ENCODE measurements at places on chromosomes 7 and 10. TPM values are rescaled to one million over a fixed set of nuclear protein-coding genes. Genes with fewer than 3 reads are reported as not detected.

ECHDC3 gene
- 50.2 TPM for total RNA-seq

DNAJC12 gene
- total RNA-seq, result 50.7 TPM

DNA sequence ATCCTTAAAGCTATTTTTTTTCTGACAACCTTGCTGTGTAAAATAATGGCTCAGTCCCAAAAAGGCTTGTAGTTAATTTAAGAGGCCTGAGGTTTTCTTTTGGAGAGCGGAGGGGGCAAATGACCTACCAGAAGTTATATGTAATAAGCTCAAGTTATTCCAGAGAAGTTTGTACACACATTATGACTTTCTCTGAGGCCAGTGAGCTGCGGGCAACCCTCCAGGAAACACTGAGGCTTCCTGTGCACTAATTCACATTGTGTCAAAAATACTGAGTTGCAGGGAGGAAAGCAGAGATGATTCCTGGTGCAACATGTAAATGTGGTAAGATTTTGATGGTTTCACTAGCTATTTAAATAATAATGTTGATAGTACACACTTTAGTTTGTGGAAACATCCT is 188.6 kb downstream of the DIP2C start:
- no peaks in the 10 kb centered on the region for H3K36me3 ChIP-seq
- H3K27ac ChIP-seq, result no peak overlapping the region

GRCh38 chr10:110893559-110894179 is 21.9 kb downstream of the PDCD4 start:
- no peaks in the 10 kb centered on the region for H3K27me3 ChIP-seq
- no peaks in the 10 kb centered on the region for H3K4me1 ChIP-seq
- H3K4me3 ChIP-seq, result no peak overlapping the region
- no peak for DNase-seq
- H3K36me3 ChIP-seq, result no peaks in the 10 kb centered on the region
- no peak overlapping the region for H3K27ac ChIP-seq

AUTS2 gene
- total RNA-seq, result 15.1 TPM

DNA sequence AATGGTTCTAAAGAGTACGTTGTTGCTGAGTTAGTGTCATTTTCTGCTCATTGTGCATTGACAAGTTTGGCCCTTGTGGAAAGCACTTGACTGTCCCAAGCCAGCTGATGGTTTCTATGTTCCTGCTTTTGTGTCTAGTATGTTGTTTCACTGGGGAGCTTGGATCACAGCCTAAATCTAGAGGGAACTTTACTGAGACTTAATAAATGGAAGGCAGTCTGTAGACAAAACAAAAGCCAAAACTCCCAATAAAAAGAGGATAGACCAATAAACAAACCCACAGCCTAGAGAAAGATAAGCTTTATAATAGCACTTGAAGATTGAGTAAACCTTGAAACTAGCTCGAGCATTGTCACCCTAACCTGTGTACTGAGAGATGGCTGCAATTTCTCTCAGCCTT is 196.8 kb downstream of the ADRA2A start:
- peaks cover 3% of the 10 kb centered on the region for H3K4me1 ChIP-seq
- no peaks in the 10 kb centered on the region for H3K27me3 ChIP-seq
- no peak overlapping the region for H3K27ac ChIP-seq
- H3K4me3 ChIP-seq, result no peak overlapping the region

- no peak overlapping the region for H3K4me3 ChIP-seq
- no peaks in the 10 kb centered on the region for H3K4me1 ChIP-seq
- H3K27ac ChIP-seq, result no peak overlapping the region
- DNase-seq, result no peak
- H3K27me3 ChIP-seq, result no peaks in the 10 kb centered on the region
Observed at GRCh38 chr7:105940109-105940508, 23.0 kb upstream of the CDHR3 start.

OR2A1 gene
- 0.20 TPM for total RNA-seq

- DNase-seq, result no peak
- H3K4me1 ChIP-seq, result no peaks in the 10 kb centered on the region
- H3K27ac ChIP-seq, result no peak overlapping the region
- H3K27me3 ChIP-seq, result no peaks in the 10 kb centered on the region
- no peak overlapping the region for H3K4me3 ChIP-seq
- no peaks in the 10 kb centered on the region for H3K36me3 ChIP-seq
Observed at GRCh38 chr7:8105449-8106095, 137.0 kb downstream of the GLCCI1 start.

PHTF2 gene
- 13.2 TPM for total RNA-seq

GRCh38 chr10:124529661-124530214 is 68.1 kb downstream of the LHPP start:
- no peaks in the 10 kb centered on the region for H3K27me3 ChIP-seq
- H3K4me1 ChIP-seq, result peaks cover 23% of the 10 kb centered on the region
- H3K36me3 ChIP-seq, result no peaks in the 10 kb centered on the region
- DNase-seq, result no peak
- H3K27ac ChIP-seq, result no peak overlapping the region

DNA sequence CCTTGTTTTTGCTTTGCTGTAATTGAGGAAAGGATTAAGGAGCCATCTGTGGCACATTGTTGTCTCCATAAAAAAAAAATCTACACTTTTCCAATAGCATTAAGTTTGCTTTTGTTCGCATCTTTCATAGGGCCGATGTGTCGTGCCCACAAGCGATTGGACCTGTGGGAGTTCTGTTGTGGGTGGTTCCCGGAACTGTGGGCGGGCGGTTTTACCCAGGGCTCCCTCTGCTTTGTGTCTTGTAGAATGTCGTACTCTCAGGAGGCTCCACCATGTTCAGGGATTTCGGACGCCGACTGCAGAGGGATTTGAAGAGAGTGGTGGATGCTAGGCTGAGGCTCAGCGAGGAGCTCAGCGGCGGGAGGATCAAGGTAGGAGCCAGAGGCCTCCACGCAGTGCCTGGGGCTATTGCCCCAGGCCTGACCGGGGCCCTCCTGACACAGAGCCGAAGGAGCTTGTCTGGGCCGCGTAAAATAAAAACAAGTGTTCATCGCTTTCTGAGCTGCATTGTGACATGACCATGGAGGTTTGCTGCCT is 92.4 kb downstream of the ACTR3B start:
- no peaks in the 10 kb centered on the region for H3K36me3 ChIP-seq
- no peaks in the 10 kb centered on the region for H3K27me3 ChIP-seq
- H3K27ac ChIP-seq, result no peak overlapping the region
- DNase-seq, result no peak
- no peak overlapping the region for H3K4me3 ChIP-seq

PIK3CG gene
- total RNA-seq, result 1.3 TPM

ADCYAP1R1 gene
- total RNA-seq, result 14.3 TPM

CCDC7 gene
- 16.6 TPM for total RNA-seq

GRCh38 chr7:151011097-151011409 is 13.2 kb downstream of the ATG9B start:
- no peak for DNase-seq
- H3K4me3 ChIP-seq, result no peak overlapping the region
- H3K36me3 ChIP-seq, result no peaks in the 10 kb centered on the region
- no peak overlapping the region for H3K27ac ChIP-seq
- peaks cover 15% of the 10 kb centered on the region for H3K27me3 ChIP-seq

STRIP2 gene
- total RNA-seq, result 2.8 TPM

ITGB8 gene
- total RNA-seq, result 12.0 TPM

SFMBT2 gene
- 14.6 TPM for total RNA-seq

DNA sequence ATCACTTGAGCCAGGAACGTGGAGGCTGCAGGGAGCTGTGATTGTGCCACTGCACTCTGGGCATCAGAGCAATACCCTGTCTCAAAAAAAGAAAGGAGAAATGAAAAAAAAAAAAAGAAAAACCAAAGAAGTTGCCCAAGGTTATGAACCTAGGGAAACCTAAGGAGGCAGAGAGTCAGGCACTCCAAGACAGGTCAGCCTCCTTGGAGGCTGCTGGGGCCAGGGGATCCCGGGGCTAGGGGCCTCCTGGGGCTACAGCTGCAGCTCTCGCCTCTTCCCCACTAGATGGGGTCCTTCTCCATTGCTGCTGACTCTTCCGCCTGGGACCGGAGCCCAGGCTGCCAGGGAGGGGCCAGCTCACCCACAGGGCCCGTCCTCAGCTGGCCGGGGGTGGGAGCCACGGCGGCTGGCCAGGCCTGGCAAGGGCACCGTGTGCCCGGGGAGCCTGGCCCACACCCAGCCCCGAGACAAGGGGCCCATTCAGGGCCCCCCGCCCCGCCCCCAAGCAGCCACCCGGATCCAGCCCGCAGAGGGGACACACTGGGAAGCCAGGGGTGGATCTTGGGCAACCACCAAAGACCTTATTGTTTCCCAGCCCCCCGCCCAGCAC is 1.7 kb upstream of the SPACDR start:
- no peak overlapping the region for H3K4me3 ChIP-seq
- no peaks in the 10 kb centered on the region for H3K36me3 ChIP-seq
- DNase-seq, result peak; percentile 90
- no peaks in the 10 kb centered on the region for H3K27me3 ChIP-seq

- H3K4me1 ChIP-seq, result peaks cover 32% of the 10 kb centered on the region
- H3K4me3 ChIP-seq, result peak overlapping the region; percentile 96
- no peak overlapping the region for H3K27ac ChIP-seq
- H3K36me3 ChIP-seq, result no peaks in the 10 kb centered on the region
Observed at GRCh38 chr10:102419269-102420180, 940 bp upstream of the PSD start.

HUS1 gene
- 22.5 TPM for total RNA-seq

GRCh38 chr10:28678687-28679457 is 1.6 kb downstream of the BAMBI start:
- H3K27ac ChIP-seq, result no peak overlapping the region
- H3K4me3 ChIP-seq, result peak overlapping the region; percentile 49
- H3K36me3 ChIP-seq, result peaks cover 11% of the 10 kb centered on the region
- no peak for DNase-seq

GRCh38 chr7:15566476-15566875 is 4.7 kb upstream of the AGMO start:
- no peaks in the 10 kb centered on the region for H3K36me3 ChIP-seq
- DNase-seq, result no peak
- H3K27ac ChIP-seq, result no peak overlapping the region
- H3K4me3 ChIP-seq, result no peak overlapping the region

- no peak overlapping the region for H3K4me3 ChIP-seq
Observed at GRCh38 chr10:117689566-117689965, 147.0 kb downstream of the EMX2 start.

GRCh38 chr10:131113165-131113564 is 198.4 kb downstream of the TCERG1L start:
- H3K4me3 ChIP-seq, result no peak overlapping the region
- no peaks in the 10 kb centered on the region for H3K36me3 ChIP-seq
- no peak overlapping the region for H3K27ac ChIP-seq
- no peaks in the 10 kb centered on the region for H3K27me3 ChIP-seq
- DNase-seq, result no peak

DNA sequence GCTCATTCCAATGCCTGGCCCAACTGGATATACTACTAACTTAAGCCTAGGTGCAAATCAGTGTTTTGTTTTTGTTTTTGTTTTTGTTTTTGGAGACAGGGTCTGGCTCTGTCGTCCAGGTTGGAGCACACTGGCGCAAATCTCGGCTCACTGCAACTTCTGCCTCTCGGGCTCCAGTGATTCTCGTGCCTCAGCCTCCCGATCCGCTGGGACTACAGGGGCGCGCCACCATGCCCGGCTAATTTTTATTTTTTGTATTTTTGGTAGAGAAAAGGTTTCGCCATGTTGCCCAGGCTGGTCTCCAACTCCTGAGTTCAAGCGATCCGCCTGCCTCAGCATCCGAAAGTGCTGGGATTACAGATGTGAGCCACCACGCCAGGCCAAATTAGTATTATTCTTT is 1.6 kb downstream of the PPP3CB start:
- no peak for DNase-seq
- no peak overlapping the region for H3K27ac ChIP-seq
- H3K4me1 ChIP-seq, result peaks cover 47% of the 10 kb centered on the region
- no peaks in the 10 kb centered on the region for H3K36me3 ChIP-seq

GRCh38 chr10:117635826-117636225 is 93.3 kb downstream of the EMX2 start:
- H3K27ac ChIP-seq, result no peak overlapping the region
- no peak overlapping the region for H3K4me3 ChIP-seq
- no peaks in the 10 kb centered on the region for H3K27me3 ChIP-seq
- no peak for DNase-seq
- no peaks in the 10 kb centered on the region for H3K36me3 ChIP-seq
- H3K4me1 ChIP-seq, result no peaks in the 10 kb centered on the region

DNA sequence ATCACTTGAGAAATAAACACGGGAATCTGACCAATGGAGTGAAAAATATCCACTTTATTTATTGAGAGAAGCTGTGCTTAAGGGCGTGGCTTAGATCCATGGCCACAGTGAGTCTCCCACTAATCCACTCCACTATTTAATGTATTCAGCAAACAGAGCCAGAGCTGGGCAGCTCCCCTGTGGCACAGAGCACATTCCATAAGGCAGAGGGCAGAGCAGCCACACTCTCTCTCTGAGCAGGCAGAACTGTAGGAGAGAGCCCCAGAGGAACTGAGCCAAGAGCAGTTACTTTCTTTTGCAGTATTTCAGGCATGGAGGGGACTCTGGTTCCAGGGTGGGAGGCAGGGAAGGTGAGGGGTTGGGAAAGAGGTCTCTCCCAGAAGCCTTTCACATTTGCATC is 106.0 kb downstream of the GALNT17 start:
- no peaks in the 10 kb centered on the region for H3K36me3 ChIP-seq
- peak; percentile 24 for DNase-seq
- H3K27ac ChIP-seq, result no peak overlapping the region

DNA sequence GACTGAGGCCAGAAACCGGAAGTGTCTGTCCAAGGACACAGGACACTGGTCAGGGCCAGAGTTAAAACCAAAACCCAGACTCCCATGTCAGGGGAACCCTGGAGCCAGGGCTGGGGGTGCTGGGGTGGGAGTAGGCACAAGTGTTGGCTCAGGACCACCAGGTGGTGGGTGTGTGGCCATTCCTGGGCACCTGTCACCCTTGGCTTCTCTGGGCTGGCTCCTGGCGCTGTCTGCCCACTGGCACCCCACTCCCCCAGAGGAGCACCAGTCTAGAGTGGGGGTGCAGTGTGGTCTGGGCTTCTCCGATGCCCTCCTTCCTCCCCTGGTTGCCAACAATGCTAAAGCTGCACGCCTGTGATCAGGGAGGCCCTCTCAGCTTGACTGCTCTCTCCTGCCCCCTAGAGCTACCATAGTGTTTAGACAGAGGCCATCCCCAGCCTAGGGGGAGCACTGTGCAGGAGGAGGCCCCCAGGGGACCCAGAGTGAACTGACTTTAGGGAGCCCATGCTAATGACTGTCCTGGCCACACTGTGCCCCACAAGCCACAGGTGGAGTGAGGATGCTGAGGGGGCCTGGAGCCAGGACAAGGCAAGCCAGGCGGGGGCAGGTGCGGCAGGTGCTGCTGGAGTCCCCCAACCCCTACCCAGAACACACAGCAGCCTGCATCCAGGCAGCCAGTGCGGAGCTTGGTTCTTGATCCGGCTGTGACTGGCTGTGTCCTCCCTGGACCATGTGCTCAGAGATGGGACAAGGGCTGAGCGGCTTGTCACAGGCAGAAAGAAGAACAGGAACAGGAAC is 11.0 kb downstream of the RASGEF1A start:
- peaks cover 6% of the 10 kb centered on the region for H3K4me1 ChIP-seq
- H3K4me3 ChIP-seq, result no peak overlapping the region
- no peaks in the 10 kb centered on the region for H3K36me3 ChIP-seq
- DNase-seq, result peak; percentile 42
- no peak overlapping the region for H3K27ac ChIP-seq

GRCh38 chr7:81676105-81676811 is 93.6 kb downstream of the HGF start:
- no peaks in the 10 kb centered on the region for H3K36me3 ChIP-seq
- H3K4me1 ChIP-seq, result no peaks in the 10 kb centered on the region
- no peak for DNase-seq
- H3K4me3 ChIP-seq, result no peak overlapping the region

All from adrenal gland (tissue), 19 donors.